ENCODE measurements at places on chromosomes 7 and 10. TPM values are rescaled to one million over a fixed set of nuclear protein-coding genes. Genes with fewer than 3 reads are reported as not detected.

Gene ARHGEF5
- total RNA-seq: 40.1 TPM

- no peak for DNase-seq
Observed at GRCh38 chr7:69814421-69814962, 216.2 kb downstream of the AUTS2 start.

DNA sequence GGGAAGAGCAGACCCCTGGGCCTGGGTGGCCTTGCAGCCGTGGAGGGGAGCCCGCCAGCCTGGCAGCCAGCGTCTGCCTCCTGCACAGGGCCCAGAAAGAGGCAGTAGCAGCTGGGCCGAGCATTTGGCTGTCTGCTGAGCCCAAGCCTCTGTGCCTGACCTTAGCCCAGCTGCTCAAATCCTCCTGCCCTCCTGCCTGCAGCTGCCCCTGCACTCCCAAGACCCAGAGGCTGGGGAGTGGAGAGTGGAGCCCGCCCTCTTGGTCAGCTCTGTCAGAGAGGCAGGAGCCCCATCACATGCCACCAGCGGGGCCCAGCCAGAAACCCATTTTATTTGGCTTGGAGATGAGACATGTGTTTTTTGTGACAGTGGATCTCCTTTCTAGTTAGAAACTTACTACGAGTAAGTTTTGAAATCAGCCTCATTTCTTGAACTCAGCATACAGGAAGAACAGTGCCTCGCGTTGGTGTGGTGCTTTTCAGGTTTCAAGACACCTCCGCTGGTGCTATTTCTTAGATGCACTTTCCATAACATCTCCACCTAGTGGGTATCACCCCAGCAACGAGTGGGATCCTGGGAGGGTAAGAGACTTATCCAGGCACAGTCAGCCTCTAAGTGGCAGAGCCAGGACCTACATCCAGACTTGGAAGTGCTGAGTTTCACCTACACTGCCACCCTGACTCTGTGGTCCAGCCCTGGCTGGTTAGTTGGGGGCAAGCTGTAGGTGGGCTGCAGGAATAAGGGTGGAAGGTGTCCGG, 477.1 kb downstream of the RPS24 start:
- no peak for DNase-seq

DNA sequence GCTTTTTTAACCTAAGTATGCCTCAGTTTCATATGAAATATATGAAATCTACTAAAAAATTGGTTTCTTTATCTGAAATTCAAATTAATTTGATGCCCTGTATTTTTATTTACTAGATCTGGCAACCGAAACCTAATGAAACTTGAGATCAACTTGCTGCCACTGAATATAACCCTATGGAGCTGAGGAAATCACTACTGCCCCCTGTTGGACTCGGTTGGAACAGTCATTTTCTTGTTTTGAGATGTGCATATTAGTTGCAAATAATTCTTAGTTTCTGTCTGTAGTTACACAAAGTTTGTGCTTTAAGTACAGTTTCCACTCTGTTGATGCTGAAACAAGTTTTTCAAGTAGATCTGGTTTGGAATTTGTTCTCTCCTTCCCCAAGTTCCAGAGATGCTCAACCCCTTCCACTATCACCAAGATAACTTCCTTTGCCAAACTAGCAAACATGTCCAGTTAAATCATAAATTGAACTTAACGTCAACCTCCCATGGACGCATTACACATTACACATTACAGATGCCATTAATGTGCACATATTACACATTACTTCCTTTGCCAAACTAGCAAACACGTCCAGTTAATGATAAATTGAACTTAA, 22.2 kb upstream of the EXOC4 start:
- DNase-seq: no peak

DNA sequence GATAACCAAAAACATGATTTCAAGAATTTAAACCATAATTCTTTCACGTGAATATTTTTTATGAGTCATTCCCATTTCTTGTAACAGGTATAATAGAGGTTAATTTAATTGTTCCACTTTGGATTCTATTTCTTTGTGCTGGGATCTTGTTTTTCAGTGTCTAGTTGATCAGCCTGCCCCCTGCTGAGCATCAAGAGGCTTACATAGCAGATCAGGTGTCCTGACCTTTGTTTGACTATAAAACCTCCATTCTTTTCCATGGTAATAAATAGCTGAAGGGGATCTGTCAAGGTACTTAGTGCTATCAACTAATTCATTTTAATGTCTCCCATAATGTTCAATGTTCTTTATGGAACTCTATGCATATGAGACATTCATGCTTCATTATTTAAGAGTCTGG, 4.9 kb downstream of the COL17A1 start:
- no peak for DNase-seq

Gene STK31
- total RNA-seq: 1.7 TPM

DNA sequence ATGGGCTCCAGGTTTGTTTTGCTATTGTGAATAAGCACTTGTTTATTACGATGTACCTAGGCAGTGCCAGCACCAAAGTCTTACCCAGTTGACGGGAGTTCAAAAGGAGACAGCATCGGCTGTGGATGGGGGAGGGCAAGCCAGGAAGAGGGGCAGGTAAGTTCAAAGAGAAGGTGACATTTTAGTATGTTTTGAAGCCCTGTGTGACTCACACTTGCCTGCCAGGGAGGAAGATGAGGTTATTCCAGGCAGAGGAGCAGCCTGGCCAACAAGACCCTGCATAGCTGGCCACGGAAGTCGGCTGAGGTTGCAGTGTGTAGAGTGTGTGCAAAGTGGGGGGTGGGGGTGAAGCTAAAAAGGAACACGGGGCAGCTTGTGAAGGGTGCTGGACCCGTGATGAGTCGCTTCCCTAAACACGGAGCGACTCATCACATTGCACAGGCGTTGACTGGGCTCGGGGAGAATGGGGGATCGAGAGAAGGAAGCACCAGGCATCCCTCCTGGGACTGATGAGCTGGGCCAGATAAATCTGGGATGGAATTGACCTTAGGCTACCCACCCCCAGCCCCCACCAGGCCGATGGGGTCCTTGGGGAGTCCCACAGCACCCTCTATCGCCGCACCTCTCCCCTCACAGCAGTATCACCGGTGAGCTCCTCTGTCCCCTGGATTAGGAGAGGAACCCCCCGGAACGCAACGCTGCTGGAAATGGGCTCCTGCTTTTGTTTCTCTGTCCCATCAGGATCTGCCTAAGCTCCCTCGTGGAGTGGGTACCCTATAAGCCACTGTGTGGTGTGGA, 97.9 kb upstream of the IKZF1 start:
- peak; percentile 71 for DNase-seq

Gene ZP3
- total RNA-seq: 4.3 TPM

DNA sequence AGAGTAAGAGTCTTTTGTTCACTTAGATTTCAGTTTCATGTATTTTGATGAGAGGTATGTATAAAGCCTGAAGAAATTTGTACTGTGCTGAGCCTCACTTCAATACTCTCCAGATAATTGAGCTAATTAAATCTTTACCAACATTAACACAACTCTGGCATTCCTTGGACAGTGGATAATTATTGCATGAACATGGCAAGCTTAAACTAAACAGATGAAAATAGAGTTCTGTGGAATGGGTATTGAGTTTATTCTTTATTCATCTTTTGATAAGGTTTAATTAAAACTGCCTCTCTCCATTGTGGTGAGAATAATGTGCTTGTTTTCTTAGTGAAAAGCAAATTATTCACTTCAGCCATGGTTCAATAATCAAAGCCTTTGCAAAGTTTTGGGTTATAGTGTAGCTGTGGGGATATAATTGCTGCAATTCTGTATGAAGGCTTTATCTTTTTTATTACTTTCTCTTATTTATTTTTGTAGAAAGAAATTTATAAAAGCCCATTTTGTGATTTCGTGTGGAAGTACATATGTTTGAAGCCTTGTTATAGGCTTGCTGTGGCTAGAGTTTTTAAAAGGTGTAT, 126.4 kb upstream of the FZD1 start:
- DNase-seq: no peak

All from Peyer's patch (tissue), 4 donors.